Fibroblast of the aortic adventitia (primary cell): ENCODE measurements at places on chromosomes 4 and X. TPM values are rescaled to one million over a fixed set of nuclear protein-coding genes. Genes with fewer than 3 reads are reported as not detected.

LRIT3 gene
- total RNA-seq: under 0.01 TPM in 1 of 2 replicates, not detected in the other

SORBS2 gene
- 2.8 and 5.8 TPM in 2 replicates for total RNA-seq

NXF2B gene
- total RNA-seq: not detected in 2 replicates

WNK3 gene
- 0.27 and 10.5 TPM in 2 replicates for total RNA-seq

SLC10A7 gene
- total RNA-seq: 10.0 and 18.2 TPM in 2 replicates

KLF8 gene
- 0.90 and 1.8 TPM in 2 replicates for total RNA-seq

ETDA gene
- not detected in 2 replicates for total RNA-seq

ARHGAP4 gene
- 0.27 and 6.0 TPM in 2 replicates for total RNA-seq

GLOD5 gene
- not detected in 2 replicates for total RNA-seq

CHST7 gene
- 4.2 and 6.0 TPM in 2 replicates for total RNA-seq

DMRTC1B gene
- total RNA-seq: not detected in 2 replicates

KLHL4 gene
- total RNA-seq: 5.0 and 10.0 TPM in 2 replicates

TMEM129 gene
- total RNA-seq: 16.6 and 25.6 TPM in 2 replicates

WDR17 gene
- total RNA-seq: 2.6 and 3.1 TPM in 2 replicates

RHOXF2 gene
- not detected in 2 replicates for total RNA-seq

ZRSR2 gene
- 3.4 and 6.0 TPM in 2 replicates for total RNA-seq

TCEAL5 gene
- total RNA-seq: not detected in 2 replicates

NLGN4X gene
- 0.08 TPM in 1 of 2 replicates, not detected in the other for total RNA-seq

IGFBP7 gene
- 263 and 2,449 TPM in 2 replicates for total RNA-seq

C4orf50 gene
- total RNA-seq: 0.08 TPM in 1 of 2 replicates, not detected in the other

GAGE12J gene
- not detected in 2 replicates for total RNA-seq

NAP1L5 gene
- total RNA-seq: 6.0 and 11.3 TPM in 2 replicates

SORCS2 gene
- total RNA-seq: 0.27 and 5.4 TPM in 2 replicates

HPF1 gene
- 26.5 and 53.8 TPM in 2 replicates for total RNA-seq

SPATA4 gene
- 0.36 TPM in 1 of 2 replicates, not detected in the other for total RNA-seq
